ENCODE measurements at places on chromosomes 6 and 20.

DNA sequence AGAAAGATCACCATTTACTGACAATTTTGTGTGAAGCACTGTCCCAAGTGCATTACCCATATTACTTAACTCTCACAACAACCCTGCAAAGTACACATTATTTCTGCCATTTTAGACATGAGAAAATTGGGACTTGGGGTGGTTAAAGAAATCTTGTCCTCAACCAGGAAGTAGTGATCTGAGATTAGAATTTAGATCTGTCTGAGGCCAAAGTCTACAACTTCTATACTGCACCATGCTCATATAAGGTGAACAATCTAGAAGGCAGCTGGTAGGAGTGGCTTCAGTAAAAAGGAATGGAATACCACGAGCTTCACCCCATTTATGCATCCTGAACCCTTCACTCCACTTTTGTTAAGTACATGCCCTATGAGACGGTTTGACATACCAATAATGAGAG is 87.6 kb downstream of the QRSL1 start:
- no peak for DNase-seq

DNA sequence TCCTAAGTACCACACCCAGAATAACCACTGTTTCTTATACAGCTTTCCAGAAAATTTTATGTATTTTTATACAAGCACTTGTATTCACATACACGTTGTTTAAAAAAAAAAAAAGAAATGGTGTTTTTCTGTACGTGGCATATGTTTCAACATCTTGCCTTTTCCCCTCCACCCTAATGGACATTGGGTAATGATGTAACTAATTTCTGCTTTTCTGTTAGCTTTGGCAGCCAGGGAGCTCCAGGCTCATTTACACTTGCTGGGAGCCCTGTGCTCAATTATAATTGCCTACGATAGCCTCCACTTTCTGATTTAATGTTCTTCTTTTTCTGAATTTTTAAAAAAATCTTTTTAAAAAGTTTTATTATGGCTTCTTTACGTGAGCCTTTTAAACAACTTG is 352.4 kb downstream of the UTRN start:
- DNase-seq, result no peak

DNA sequence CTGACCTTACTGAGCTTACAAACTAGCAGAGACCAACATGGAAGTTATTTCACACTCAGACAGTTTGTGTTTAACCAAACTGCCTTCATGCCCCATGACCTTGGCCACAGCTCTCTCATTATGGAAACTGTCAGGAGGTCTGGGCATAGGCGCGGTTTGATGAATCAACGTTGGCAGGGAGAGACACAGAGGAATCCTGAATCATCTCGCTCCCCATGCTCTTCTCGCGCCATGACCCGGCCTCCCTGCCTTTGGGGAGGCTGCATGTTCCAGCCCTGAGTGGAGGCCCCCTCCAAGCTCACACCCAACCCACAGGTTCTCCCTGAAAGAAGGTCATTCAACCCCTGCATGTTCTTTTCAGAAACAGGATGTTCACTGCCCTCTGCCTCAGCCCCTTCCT is 15.9 kb upstream of the GDAP1L1 start:
- no peak for DNase-seq

DNA sequence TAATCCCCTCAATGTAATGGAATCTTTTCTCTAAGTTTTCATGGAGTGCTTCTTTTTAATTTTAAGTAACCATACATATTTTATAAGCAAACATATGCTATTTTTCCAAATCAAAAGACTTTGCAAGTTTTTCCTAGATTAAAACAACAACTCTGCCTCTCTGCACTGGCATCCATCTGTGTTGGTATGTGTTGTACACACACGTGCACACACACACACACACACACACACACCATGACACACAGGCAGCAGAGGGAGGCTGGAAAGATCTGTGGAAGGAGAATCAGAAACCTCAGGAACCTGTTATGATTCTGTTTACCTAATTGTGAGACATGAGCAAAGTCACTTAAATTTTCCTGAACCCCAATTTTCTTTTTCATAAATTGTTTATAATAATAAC is 295.0 kb upstream of the PRDM1 start:
- no peak for DNase-seq

GRCh38 chr6:8192067-8192466 is 89.7 kb upstream of the EEF1E1 start:
- no peak for DNase-seq

- no peak for DNase-seq
Observed at GRCh38 chr20:38404016-38404415, 31.1 kb downstream of the SNHG17 start.

DNA sequence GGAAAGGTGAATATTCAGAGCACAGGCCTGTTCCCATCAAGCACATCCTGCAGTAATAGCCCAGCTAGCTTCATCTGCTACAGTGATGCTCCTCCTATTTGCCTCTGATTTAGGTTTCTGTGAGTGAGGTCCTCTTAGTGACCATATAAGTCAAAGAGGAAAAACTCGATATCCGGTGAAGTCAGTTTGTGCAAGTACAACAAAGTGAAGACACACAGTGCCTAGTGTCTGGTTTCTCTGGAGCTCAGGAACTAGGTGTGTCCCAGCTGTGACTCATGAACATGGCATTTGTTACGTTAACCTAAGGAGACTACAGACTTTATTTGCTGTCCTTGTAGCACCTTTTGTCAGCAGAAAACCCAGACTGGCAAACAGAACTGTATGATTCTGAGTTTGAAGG is 33.9 kb downstream of the EDN1 start:
- no peak for DNase-seq

DNA sequence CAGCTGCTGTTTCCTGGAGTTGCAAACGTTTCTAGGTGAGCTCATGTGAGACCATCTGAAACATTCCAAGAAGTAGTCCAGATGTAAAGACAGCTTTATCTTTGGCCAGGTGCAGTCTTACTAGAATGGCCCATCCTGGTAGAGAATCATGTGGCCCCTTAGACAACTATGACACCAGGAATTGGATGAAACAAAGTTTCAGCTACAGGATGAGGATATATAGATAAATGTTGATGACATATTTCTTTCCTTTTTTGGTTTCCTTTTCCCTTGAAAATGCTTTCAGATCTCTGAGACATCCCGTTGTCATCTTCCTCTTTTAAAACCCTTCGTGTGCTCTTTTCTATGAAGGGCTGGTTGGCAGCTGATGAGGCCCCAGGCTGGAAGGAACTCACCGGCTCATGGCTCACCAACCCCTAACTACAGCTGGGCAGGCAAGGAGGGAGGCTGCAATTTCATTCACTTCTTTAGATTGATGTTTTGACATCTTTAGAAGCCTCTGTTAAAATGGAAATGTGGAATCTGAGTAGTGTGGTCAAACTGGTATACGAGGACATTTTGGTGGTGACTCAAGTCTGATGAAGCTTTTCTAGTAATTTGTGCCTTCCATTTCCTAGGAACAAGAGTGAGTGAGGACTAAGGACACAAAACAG is 167.9 kb upstream of the TNFAIP3 start:
- no peak for DNase-seq

DNA sequence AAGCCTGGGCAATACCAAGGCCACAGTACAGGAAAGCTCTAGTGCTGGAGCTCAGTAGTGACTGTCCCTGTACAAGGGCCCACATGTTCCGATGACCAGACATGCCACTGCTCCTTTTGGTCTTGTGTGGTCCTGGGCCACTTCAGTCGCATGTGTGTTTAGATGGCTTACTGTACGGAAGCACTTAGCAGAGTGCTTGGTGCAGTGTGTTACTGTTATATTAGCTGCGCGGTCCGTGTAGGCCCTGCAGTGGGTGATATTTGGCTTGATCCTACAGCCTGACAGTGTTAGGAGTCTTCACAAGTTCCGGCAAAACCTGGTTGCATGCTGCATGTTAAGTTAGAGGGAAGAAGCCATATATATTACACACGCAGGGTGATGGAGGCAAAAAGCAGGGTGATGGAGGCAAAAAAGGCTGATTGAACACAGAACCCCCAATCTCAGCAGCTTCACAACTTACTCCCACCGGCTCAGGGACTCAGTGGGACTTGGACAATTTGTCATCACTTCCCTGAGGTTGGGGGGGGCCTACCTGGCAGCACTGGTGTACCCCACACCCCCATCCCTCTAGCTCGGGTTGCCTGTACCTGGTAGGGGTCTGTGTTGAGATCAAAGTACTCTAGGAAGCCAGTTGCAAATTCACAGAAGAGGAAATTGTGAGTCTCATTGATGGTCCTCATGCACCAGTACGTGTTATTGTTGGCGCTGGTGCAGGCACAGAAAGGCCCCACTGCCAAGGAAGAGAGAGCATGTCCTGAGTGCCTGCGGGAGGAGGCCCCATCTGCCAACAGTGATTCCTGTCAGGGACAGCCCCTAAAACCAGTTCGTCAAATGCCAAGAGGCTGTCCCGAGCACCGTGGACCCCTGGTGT is 122.6 kb downstream of the SULF2 start:
- DNase-seq, result no peak
